Left ventricle myocardium superior (tissue), 1 donor: ENCODE measurements at places on chromosomes 4 and X.

DNA sequence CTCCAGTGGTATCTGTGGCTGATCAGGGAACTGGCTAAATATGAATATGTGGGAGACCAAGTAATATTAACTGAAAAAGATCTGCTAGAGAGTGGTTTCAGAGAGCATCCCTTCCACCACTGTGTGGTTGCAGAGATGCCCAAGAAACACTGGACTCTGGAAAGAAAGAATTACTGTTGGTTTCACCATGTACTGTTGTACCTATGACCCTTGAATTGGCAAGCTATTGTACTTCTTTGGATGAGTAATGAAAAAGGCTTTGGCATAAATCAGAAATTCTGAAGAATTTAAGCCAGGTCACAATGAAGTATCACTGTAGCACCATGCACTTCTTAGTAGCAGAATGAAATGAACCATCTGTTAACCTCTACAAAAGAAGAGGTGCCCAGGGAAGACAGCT lies 134.4 kb upstream of the INTU start:
- DNase-seq = no peak

- DNase-seq = no peak
These were observed 72.3 kb downstream of the SLC34A2 start for GRCh38 chr4:25727711-25728493.

GRCh38 chrX:48196745-48197201 lies at the start of gene SSX5:
SSX5 (minus strand) TSS chrX:48196795; CDS start chrX:48195358, 1,437 bp downstream.
- DNase-seq = no peak

GRCh38 chr4:18369561-18369960 lies 348.0 kb upstream of the LCORL start:
- DNase-seq = no peak

DNA sequence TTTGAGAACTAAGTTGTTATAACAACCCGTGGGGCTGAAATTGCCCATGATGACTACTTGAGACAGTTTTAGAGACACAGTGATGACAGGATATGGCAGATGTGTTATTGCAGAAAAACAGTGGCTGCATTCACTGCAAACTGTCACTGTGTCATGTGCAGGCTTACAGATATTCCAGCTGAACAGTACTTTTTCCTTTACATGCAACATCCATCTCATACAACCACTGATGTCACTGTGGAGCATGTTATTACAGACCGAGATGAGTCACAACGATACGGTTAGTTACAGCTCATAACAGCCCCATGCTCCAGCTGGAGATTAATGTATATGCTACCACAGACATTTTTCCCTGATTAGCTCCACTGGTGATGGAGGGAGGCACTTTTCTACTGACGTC lies 207.4 kb downstream of the TMA16 start:
- DNase-seq = no peak

DNA sequence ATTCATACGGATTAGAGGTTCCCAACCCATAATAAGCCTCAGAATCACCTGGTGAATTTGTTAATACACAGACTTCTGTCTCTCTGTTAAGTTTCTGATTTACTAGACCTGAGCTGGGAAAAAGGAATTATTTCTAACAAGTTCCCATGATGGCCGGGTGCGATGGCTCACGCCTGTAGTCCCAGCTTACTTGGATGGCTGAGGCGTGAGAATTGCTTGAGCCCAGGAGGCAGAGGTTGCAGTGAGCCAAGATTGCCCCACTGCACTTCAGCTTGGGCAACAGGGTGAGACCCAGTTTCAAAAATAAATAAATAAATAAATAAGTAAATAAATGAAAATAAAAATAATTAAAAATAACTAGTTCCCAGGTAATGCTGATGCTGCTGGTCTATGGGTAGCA lies 412.3 kb downstream of the GALNTL6 start:
- DNase-seq = no peak

DNA sequence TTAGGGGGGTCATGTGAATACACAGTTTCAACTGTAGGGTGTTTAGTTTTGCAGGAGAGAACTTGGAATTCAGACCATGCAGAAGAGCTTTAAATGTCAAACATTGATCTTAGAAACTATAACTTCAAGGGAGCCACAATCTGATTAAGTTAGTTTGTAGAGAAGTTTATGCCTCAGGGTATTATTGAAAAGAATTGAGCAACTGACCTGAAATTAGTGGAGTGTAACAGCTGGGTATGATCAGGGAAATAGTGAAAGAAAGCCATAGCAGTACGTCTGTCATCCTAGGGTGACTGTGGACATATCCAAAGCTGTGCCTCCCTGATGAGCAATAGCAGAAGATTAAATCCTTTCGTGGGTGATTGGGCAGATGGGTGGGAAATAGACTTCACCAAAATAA lies 63.8 kb downstream of the FAM47B start:
- no peak for DNase-seq

GRCh38 chr4:68654946-68655721 lies 15.3 kb downstream of the UGT2B15 start:
- no peak for DNase-seq

GRCh38 chr4:44351069-44351468 lies 97.5 kb downstream of the KCTD8 start:
- no peak for DNase-seq

DNA sequence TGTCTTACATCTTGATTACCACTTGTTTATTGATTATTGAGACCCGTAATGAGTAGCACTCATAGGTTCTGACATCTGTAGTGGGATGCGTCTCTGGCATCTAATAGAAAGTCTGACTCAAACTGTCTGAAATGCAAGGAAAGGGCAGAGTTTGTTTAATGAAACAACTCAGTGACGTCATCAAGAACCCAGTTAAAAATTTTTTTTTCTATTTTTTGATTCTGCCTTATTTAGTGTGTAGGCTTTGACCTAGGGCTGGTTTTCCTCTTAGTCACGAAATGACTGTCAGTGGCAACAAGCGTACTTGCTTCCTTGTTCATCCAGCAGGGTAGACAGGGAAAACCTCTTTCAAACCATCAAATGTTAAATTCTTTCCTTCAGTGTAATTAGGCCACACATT lies 3.1 kb upstream of the CDKL5 start:
- DNase-seq = no peak

GRCh38 chr4:12897954-12898353 lies 586.2 kb downstream of the RAB28 start:
- no peak for DNase-seq

GRCh38 chr4:26723216-26723615 lies 137.4 kb upstream of the STIM2 start:
- DNase-seq = no peak

GRCh38 chr4:46818604-46819003 lies 90.4 kb downstream of the COX7B2 start:
- no peak for DNase-seq

DNA sequence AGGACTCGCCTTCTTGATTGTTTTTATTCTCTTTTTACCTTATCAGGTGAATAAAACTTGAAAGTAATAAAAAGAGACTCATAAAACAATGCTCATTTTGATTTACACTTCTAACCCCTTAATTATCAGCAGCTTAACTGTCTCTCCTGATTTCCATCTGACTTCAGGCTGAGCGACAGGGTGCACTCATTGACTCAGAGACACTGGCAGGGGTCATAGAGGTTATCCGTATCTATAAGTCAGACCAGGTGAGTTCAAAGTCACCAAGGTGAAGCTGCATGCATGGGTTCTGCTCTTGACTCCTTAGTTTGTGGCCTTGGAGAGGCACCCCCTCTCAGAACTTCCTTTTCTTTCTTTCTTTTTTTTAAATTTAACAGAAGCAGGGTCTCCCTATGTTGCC lies 116.4 kb upstream of the SLC34A2 start:
- no peak for DNase-seq

GRCh38 chrX:136170139-136170800 lies 22.9 kb downstream of the FHL1 start:
- peak; percentile 35 for DNase-seq

DNA sequence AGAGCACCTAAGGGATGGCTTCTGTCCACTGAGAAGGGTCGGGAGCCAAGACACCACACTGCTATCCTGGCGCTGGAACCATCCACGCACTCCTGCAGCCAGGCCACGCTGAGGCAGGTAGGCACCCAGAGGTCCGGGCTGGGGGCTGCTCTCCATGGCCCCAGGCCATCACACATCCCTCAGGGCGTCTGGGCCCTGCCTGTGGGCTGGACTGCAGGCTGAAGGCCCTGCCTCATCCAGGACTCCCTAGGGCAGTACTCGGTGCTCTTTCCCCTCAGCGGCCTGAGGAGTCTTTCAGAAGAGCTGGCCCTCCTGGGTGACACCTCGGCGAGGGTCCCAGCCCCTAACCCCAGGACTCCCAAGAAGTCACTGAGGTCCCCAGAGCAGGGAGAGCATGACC lies 17.7 kb downstream of the FGFR3 start:
- DNase-seq = no peak

GRCh38 chrX:147901461-147902126 lies 10.1 kb upstream of the FMR1 start:
- DNase-seq = no peak
